NCI-H2171 treated with DMSO at 0.1 percent for 48 hours (cell line): ENCODE measurements at places on chromosomes 4 and X.

DNA sequence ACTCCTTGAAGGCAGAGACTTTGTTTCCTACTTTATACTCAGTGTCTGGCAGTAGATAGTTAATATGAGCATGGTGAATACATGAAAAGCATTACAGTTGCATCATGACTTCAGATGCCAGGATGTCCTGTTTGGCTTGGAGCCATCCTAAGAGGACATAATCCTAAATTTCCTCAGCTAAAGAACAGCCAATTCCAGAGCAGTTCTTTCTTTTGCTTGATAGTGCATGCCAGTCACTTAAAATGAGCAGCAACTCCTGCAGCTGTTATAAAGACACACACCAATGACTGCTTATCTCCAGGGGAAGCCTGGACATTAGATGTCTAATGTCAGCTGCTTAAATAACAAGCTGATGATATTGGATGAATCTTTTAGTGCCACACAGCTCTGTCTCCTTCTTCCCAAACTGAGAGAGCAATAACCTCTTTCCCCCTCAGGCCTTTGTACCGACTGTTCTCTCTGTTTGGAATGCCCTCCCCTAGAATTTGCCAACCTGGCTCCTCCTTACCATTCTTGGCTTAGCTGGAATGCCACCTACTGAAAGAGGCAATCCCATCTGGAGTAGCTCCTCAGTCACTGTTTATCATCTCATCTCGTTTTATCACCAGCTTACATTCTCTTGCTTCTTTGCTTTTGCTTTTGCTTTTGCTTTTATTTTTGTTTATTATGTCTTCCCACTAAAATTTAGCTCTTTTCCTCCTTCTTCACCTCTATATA, 100.8 kb upstream of the USP38 start:
- no peak for DNase-seq

GRCh38 chr4:99635601-99636000, 22.0 kb downstream of the C4orf54 start:
- DNase-seq = no peak

DNA sequence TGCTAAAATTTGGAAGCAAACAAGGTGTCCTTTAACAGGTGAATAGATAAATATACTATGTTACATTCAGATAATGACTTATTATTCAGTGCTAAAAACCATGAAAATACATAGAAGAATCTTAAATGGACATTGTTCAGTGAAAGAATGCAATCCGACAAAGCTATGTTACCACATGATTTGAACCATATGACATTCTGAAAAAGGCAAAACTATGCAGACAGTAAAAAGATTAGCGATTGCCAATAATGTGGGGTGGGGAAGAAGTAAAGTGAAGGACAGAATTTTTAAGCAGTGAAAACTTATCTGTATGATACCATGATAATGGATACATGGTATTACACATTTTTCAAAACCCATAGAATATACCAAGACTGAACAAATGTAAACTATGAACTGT, 926.9 kb downstream of the FAT4 start:
- DNase-seq = no peak

DNA sequence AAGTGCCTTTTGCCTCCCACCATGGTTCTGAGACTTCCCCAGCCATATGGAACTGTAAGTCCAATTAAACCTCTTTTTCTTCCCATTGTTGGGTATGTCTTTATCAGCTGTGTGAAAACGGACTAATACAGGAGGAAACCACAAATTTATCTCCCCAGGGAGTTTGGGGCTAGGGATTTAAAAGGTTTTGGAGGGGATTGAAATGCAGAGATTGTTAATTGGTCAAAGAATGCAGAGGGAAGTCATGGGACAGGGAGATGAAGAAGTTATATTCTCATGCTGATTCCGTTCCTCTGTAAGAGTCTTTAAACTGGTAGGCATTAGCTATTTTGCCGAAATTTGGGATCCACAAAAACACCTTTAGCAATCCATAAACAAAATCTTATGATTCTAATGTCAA, 57.9 kb downstream of the TKTL2 start:
- no peak for DNase-seq

GRCh38 chr4:6250235-6250983, 19.2 kb upstream of the WFS1 start:
- DNase-seq = peak; percentile 63
